ENCODE measurements at places on chromosomes 6 and 20. TPM values are rescaled to one million over a fixed set of nuclear protein-coding genes. Genes with fewer than 3 reads are reported as not detected.
A peak's percentile ranks its signal among the peaks of the same experiment; 100 is the strongest.

CST5 gene
- total RNA-seq: not detected

GFRAL gene
- not detected for total RNA-seq

MYH7B gene
- total RNA-seq: 4.3 TPM

HAO1 gene
- not detected for total RNA-seq

SPATA2 gene
- total RNA-seq: 1.4 TPM

GRCh38 chr20:59455402-59456341 is 148.7 kb upstream of the PHACTR3 start:
- no peak for DNase-seq

DNA sequence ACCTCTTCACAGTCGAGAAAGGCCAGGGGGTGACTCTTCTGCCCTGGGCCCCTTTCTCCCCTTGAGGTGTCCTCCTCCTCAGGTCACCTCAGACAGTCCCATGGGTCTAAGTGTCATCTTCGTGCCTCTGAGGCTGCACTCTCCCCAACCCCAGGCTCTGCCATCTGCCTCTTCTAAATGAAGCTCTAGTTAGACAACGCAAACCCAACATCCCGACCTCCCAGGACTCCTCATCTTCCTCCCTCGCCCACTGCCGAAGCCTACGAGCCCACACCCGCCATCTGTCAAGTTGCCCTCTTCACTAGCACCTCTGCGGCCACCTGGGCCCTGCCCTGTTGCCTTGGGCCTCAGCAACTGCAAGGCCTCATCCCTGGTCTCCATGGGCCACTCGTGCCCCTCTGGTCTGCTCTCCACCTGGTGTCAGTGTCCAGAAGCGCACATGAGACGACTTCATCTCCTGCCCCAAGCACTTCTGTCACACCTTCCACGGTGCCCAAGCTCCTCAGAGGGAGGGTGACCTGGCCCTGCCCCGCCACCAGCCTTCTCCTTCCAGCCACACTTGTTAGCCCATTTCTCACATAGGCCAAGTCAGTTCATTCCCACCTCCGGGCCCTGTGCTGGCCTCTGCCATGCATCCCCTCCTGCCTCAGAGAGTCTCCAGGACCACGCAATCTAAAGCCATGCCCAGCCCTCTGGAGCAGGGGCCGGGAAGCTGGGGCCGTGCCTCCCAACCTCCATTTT is 53.8 kb downstream of the RRBP1 start:
- no peak for DNase-seq

DNA sequence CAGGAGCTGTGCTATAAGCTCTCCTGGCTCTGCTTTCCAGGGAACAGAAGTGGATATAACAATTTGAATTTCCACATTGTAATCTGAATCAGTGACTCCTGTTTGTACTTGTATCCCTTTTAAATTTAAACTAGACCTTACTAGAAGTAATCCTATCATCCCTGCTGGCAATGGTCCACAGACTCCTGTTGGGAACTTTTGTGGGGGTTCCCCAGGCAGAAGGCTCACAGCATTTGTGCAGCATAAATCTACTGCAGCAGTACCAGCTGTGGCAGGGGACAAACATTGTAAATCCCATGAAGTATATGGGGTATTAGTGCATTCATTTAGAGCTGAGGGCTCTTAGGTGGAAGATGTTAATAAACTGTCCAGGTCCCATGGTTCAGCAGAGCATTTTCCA is 12.0 kb upstream of the PDCD2 start:
- DNase-seq: no peak

GRCh38 chr6:74598462-74599393 is 607.1 kb downstream of the COL12A1 start:
- no peak for DNase-seq

GRCh38 chr6:9851541-9852380 is 563.1 kb downstream of the TFAP2A start:
- DNase-seq: no peak

DNA sequence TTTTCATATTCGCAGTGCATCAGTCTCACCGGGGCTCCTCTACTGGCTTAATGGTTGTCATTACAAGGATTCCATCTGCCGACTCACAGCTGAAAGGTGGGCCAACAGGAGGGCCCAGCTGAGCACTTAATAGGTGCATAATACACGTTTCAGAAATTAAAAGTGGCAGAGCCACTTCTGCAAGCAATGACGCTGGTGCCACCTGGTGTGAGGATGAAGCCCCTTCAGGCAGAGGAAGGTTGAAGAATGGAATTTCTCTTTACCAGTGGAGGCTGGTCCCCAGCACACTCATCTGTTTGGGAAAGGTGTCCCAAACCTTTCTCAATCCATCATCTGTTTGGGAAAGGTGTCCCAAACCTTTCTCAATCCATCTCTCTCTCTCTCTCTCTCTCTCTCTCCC is 8.2 kb upstream of the STMND1 start:
- DNase-seq: no peak

GRCh38 chr6:109330263-109330662 is 52.0 kb downstream of the CD164 start:
- no peak for DNase-seq

GRCh38 chr6:137755284-137755683 is 111.8 kb upstream of the TNFAIP3 start:
- DNase-seq: no peak

GRCh38 chr20:56173438-56173837 is 75.1 kb upstream of the MC3R start:
- peak; percentile 10 for DNase-seq

- no peak for DNase-seq
These were observed 315.1 kb downstream of the TFAP2C start for GRCh38 chr20:56943946-56944945.

DNA sequence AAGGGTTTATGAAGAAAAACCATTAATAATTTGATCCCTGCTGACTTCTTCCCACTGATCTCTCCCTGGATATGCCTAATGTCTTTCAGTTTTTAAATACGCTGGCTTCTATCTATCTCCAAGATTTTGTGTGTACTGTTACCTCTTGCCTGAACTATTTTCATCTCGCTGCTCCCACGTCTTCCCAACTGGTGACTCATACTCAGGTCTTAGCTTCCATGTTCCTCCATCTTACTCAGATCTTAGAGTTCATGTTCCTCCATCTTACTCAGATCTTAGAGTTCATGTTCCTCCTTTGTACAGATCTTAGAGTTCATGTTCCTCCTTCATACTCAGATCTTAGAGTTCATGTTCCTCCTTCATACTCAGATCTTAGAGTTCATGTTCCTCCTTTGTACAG is 21.6 kb downstream of the GPR6 start:
- DNase-seq: no peak

DNA sequence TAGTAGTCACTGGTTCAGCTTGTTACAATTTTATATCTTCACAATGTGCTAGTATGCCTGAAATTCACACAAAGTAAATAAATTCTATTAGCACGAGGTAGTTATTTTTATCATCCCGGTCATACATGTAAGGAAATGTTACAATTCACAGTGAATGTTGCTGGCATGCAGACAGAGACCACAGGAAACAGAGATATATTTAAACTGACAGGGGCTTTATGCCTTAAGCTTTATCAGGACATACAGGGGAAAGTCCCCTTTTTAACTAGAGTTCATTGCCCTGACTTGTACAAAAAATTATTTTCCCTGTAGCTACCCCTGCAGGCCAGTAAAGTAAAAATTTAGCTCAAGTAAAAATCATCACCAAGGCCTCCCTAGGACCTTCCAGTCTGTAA is 712.0 kb upstream of the NRSN1 start:
- DNase-seq: peak; percentile 77

- DNase-seq: no peak
These were observed 646 bp downstream of the RPS6KA2 start for GRCh38 chr6:166626177-166627032.
